ENCODE measurements at places on chromosomes 5 and 9.
A peak's percentile ranks its signal among the peaks of the same experiment; 100 is the strongest.

GRCh38 chr5:143514616-143515335, 111.3 kb upstream of the NR3C1 start:
- DNase-seq, result no peak
- H3K36me3 ChIP-seq, result no peaks in the 10 kb centered on the region
- no peak overlapping the region for H3K27ac ChIP-seq
- H3K27me3 ChIP-seq, result no peaks in the 10 kb centered on the region
- H3K4me3 ChIP-seq, result no peak overlapping the region

DNA sequence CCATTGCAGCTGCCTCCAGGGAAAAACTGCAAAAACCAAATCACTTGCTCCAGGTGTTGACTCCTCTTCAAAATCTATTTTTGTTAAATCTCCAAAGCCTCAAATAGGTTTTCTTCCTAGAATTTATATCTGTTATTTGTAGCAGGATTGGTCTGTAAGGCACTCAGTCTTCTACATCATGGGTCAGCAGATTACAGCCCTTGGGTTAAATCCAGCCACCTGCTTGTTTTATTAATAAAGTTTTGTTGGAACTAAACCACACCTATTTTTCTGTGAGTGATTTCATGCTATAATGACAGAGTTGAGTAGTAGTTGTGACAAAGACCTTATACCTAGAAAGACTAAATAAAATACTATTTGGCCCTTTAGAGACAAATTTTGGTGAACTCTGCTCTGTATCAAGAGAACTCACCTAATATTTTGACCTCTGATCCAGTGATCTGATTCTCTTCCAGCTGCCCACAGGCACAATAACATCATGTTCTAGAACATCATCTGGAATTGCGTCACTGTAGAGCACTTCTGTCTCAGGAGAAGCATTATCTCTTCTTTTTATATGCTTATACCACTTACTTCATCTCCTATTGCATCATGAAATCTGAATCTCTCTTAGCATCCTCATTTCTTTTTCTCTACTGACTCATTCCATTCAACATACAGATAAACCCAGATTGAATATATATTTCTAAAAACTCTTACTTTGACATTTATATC, 130.1 kb downstream of the RPS23 start:
- no peak overlapping the region for H3K4me3 ChIP-seq
- H3K27me3 ChIP-seq, result no peaks in the 10 kb centered on the region
- H3K4me1 ChIP-seq, result no peaks in the 10 kb centered on the region
- no peak for DNase-seq
- H3K36me3 ChIP-seq, result no peaks in the 10 kb centered on the region
- H3K27ac ChIP-seq, result no peak overlapping the region

DNA sequence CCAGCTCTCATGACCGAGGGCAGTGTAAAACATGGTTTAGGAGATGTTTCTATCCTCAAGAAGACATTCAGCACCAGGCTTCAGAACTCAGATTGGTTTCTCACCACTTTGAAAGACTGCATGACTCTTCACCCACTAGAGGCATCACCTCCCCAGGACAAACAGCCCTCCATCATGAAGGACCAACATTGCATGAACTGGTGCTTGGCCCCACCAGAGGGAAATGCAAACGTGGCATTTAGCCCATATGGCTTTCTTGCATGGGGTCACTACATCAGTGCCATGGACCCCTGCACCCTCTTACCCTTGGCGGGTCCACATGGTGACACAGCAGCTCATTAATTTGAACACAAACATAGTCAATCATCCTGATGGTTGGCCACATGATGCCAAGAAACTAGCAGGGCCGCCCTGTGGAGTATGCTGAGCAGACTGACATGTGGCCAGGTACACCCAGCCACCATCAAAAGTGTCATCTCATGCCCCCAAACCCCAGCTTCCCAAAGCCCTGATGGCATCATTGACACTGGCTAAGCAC, 129.5 kb upstream of the FSTL4 start:
- H3K4me3 ChIP-seq, result no peak overlapping the region
- H3K27ac ChIP-seq, result no peak overlapping the region
- H3K36me3 ChIP-seq, result no peaks in the 10 kb centered on the region
- no peaks in the 10 kb centered on the region for H3K4me1 ChIP-seq
- no peak for DNase-seq

GRCh38 chr9:78775696-78776295, 478.9 kb downstream of the PSAT1 start:
- no peak overlapping the region for H3K27ac ChIP-seq
- no peaks in the 10 kb centered on the region for H3K36me3 ChIP-seq
- no peak for DNase-seq
- H3K4me3 ChIP-seq, result no peak overlapping the region
- no peaks in the 10 kb centered on the region for H3K4me1 ChIP-seq
- no peaks in the 10 kb centered on the region for H3K27me3 ChIP-seq

- no peak overlapping the region for H3K27ac ChIP-seq
- no peak for DNase-seq
- H3K36me3 ChIP-seq, result peaks cover 29% of the 10 kb centered on the region
- H3K4me1 ChIP-seq, result no peaks in the 10 kb centered on the region
- no peaks in the 10 kb centered on the region for H3K27me3 ChIP-seq
Observed at GRCh38 chr5:150053713-150054392, 32.5 kb downstream of the CSF1R start.

DNA sequence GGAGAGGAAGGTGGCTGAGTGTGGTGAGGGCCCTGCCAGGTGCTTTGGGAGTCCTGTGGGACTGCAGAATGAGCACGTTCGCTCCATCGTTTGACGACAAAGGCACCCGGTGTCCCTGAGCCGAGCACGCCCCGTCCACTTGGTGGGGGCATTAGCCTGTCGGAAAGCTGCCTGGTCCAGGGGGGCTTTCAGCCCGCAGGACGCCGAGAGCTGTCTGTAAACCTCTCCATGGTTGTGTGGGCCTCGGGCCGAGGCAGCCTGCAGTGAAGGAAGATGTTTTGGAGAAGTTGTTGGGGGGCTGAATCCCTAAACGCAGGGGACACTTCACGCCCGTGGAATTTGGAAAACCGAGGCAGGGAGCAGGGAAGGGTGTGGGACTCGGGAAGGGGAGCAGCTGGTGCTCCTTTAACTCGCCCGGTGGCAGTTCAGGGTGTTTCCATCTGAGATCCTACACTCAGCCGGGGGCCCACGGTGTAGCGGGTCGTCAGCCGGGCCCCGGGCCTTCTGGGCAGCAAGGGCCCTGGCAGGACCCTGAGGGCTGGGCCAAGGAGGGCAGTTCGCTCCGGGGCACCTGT, 53.8 kb downstream of the MRPL36 start:
- H3K27me3 ChIP-seq, result no peaks in the 10 kb centered on the region
- no peaks in the 10 kb centered on the region for H3K36me3 ChIP-seq
- H3K27ac ChIP-seq, result no peak overlapping the region
- no peak for DNase-seq
- no peaks in the 10 kb centered on the region for H3K4me1 ChIP-seq
- no peak overlapping the region for H3K4me3 ChIP-seq

DNA sequence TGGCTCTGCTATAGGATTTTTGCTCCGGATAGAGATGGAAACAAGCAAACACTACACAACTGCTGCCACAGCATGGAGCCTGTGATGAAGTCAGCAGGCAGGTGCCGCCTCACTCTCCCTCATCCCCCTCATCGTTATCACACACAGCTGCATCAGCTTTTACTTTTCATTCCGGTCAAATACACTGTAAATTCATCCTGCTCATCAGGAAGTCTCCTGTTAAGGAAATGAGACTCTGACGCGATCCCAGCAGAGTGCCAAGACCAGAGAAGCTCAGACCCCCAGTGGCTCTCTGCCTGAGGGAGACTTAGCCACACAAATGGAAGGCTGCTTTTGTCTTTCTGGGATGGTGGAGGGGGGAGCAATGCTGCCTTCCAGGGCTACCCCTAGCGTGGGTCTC, 270.2 kb downstream of the ELAVL2 start:
- no peaks in the 10 kb centered on the region for H3K27me3 ChIP-seq
- peaks cover 15% of the 10 kb centered on the region for H3K4me1 ChIP-seq
- H3K36me3 ChIP-seq, result no peaks in the 10 kb centered on the region
- DNase-seq, result no peak

DNA sequence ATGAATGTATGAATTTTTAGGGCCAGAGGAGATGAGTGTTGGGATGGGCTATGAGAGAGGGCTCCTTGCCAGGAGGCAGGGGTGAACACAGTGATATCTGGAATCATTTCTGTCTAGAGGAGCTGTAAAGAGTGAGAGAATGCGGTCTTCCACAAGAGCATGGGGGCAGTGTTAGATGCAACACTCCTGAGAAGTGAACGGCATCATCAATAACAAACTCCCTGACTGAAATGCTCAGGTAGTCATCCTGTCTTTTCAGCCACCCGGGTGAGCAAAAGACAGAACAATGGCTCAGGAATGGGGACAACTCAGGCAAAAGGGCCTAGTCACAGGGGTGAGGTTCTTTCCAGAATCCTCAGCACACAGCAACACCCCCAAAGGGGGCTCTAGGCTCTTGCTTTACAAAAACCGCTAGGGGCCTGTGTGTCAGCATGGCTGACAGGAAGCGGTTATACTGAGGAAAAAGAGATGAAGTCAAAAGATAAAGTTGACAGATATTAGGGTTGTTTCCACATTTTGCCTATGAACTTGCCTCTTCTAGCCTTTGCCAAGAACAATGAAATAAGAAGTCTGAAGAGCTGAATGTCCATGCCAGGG, 104.6 kb upstream of the LRRTM2 start:
- DNase-seq, result no peak
- H3K4me3 ChIP-seq, result no peak overlapping the region
- peaks cover 30% of the 10 kb centered on the region for H3K4me1 ChIP-seq

DNA sequence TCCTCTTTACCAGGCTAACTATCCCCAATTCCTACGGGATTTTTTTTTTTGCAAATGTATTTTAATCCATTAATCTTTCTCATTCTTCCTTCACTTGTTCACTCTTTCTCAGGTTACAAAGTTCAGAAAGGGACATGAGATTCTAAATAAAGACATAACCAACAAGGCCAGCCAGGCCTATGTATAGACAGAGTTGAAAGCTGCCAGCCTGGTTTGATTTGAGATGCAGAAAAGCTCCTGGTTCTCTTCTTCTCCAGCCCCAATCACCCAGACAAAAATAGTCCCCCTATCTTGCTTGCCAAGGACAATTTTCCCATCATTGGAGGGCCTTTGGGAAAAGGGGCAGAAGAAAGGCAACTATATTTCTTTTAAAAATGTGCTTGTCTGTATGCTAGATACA, 398.8 kb downstream of the NFIB start:
- no peak overlapping the region for H3K4me3 ChIP-seq
- peaks cover 11% of the 10 kb centered on the region for H3K4me1 ChIP-seq
- peak; percentile 61 for DNase-seq
- peak overlapping the region; percentile 86 for H3K27ac ChIP-seq

- no peaks in the 10 kb centered on the region for H3K4me1 ChIP-seq
- peaks cover 4% of the 10 kb centered on the region for H3K27me3 ChIP-seq
- DNase-seq, result peak; percentile 83
- H3K27ac ChIP-seq, result peak overlapping the region; percentile 79
Observed at GRCh38 chr9:133238851-133239532, 29.9 kb upstream of the OBP2B start.

DNA sequence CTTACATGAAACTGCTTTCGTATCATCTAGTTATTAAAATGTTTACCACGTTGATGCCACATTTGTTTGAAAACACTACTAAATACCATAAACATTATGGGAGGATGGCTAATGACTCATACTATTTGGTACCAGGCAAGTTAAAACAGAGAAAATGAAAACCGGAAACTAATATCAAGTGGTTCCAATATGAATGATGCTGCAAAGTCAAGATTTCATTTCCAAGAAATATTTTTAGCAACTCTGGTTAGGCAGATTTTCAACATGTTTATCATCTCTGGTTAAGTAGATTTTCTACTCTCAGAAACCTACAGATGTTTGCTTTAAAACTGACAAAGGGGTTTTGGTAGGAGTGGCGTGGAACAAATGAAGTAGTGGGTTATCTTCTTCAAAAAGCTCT, 4.9 kb upstream of the F2R start:
- H3K36me3 ChIP-seq, result no peaks in the 10 kb centered on the region
- H3K27ac ChIP-seq, result no peak overlapping the region
- DNase-seq, result peak; percentile 59
- no peaks in the 10 kb centered on the region for H3K4me1 ChIP-seq

- DNase-seq, result peak; percentile 6
- no peaks in the 10 kb centered on the region for H3K27me3 ChIP-seq
- no peak overlapping the region for H3K4me3 ChIP-seq
- peaks cover 40% of the 10 kb centered on the region for H3K4me1 ChIP-seq
- no peaks in the 10 kb centered on the region for H3K36me3 ChIP-seq
- peak overlapping the region; percentile 59 for H3K27ac ChIP-seq
Observed at GRCh38 chr5:113274836-113275414, 159.9 kb downstream of the TSSK1B start.

- H3K27ac ChIP-seq, result no peak overlapping the region
- H3K4me3 ChIP-seq, result no peak overlapping the region
- no peaks in the 10 kb centered on the region for H3K27me3 ChIP-seq
- no peaks in the 10 kb centered on the region for H3K4me1 ChIP-seq
Observed at GRCh38 chr5:53321721-53322120, 158.7 kb upstream of the FST start.

DNA sequence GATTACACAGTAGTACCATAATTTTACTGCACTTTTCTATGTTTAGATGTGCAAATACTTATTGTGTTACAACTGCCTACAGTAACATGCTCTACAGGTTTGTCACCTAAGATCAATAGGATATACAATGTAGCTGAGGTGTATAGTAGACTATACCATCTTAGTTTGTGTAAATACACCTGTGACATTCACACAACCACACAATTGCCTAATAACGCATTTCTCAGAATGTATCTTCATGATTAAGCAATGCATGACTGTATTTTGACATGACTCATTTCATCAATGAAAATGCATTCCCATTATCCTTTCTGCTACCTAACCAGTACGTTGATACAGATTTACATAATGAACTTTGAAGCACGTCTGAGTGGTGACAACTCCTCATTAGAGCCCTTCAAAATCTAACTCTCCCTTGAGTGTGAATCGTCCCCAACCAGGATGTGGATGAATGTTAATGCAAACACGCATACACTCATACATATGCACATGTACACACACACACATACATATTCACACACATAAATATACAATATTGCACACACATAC, 28.4 kb downstream of the GZMK start:
- no peaks in the 10 kb centered on the region for H3K4me1 ChIP-seq
- H3K36me3 ChIP-seq, result no peaks in the 10 kb centered on the region
- no peak overlapping the region for H3K4me3 ChIP-seq
- H3K27me3 ChIP-seq, result no peaks in the 10 kb centered on the region
- no peak overlapping the region for H3K27ac ChIP-seq

GRCh38 chr5:142748132-142748531, 22.0 kb upstream of the ARHGAP26 start:
- no peaks in the 10 kb centered on the region for H3K36me3 ChIP-seq
- H3K4me3 ChIP-seq, result no peak overlapping the region
- H3K27ac ChIP-seq, result no peak overlapping the region
- no peaks in the 10 kb centered on the region for H3K27me3 ChIP-seq
- H3K4me1 ChIP-seq, result peaks cover 38% of the 10 kb centered on the region

DNA sequence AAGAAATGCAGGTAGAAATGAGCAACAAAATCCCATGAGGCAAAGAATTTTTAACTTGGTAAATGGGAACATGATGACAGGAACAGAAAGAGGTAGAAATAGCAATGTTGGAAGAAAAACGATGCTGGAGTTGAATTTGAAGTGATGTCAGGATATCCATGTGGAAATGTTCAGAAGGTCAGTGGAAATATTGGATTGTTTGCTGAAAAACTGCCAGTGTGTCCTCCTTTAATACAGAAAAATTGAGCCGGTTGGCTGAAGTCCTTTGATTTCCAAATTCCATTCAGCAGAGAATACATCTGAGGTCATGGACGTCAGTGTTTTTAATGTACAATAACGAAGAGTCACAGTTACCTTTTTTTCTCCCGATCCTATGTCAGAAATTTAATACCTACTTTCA, 110.0 kb upstream of the DMAC1 start:
- no peaks in the 10 kb centered on the region for H3K36me3 ChIP-seq
- no peak for DNase-seq
- H3K27me3 ChIP-seq, result no peaks in the 10 kb centered on the region
